Heart left ventricle (tissue), 16 donors: ENCODE measurements at places on chromosomes 7 and 10. TPM values are rescaled to one million over a fixed set of nuclear protein-coding genes. Genes with fewer than 3 reads are reported as not detected.

GRCh38 chr10:15035385-15036301 lies 8.1 kb upstream of the OLAH start:
- no peak for DNase-seq

GRCh38 chr7:25259487-25260243 lies 31.4 kb upstream of the NPVF start:
- peak; percentile 51 for DNase-seq

DNA sequence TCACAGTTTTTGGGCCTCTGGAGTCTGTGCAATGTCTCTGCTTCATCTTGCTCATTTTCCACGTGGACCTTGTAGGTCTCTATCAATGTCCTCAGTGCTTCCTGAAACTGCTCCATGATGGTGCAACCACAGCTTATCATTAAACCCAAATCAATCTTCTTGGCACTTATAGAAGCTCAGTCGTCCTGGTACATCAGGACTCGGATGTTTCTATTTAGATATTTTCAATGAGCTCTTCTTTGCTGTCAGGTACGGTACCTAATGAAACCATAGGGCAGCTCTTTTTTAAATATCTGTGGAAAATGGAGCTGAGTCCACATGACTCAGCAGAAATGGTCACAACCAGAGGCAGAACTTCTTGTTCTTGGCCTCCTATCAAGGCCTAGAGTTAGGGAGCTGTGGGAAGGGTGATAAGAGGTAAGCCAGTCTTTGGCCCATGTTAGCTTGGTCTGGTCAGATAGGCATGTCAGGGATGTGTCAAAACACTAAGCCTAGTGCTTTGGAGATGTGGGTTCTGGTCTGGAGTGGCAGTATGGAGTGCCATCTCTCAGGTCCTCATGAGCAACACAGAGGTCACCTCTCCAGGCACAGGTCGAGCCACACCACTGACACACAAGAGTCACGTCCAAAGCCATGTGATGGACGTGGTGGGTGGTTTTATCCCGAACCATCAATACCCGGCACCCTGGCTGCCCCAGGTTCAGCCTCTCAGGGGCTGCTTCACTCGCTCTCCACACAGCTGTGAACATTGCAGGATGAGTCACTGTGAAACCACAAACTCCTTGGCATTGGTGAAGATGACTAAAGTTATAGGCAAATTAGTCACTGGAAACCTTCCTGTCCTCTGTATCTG lies 87.0 kb downstream of the TBXAS1 start:
- peak; percentile 61 for DNase-seq

DNA sequence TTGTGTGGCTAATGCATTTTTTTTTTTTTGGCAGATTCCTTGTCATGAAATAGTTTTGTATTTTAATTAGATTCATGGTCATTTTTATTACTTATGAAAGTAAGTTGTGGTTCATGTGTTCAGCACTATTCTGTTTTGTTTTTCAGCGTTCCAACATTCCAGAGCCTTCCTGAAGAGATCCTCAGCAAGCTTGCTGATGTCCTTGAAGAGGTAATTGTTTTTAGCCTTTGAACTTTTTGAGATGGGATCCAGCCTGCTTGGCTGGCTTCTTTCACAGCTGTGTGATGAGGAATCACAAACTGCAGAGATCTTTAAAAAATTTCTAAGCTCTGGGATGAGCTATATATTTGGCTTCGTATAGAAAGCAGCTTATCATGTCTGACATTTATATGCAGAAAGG lies 208.0 kb upstream of the CSTF2T start:
- no peak for DNase-seq

GRCh38 chr10:117137031-117137910 lies 799 bp downstream of the VAX1 start:
- DNase-seq = no peak

DNA sequence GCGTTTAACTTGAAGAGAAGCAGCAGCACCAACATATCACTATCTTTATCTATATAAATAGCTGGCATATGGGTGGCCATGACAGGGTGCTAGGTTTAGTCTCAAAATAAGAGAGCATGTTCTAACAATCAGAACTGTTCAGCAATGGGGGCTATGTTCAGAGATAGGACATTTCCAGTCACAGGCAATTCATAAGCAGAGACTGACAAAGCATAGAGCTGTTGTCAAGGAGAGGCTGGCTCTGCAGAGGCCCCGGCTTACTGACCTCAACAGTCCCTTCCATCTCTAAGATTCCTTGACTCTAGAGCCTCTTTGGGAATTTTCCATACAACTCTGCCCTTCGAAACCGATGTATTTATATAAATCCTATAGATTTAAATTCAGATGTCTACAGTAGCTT lies 17.2 kb downstream of the ANK3 start:
- no peak for DNase-seq

- DNase-seq = no peak
Measured at GRCh38 chr10:102152545-102152890, 329 bp downstream of the NOLC1 start.

- no peak for DNase-seq
Measured at GRCh38 chr7:91780521-91780920, 100.0 kb downstream of the MTERF1 start.

- no peak for DNase-seq
Measured at GRCh38 chr10:96238646-96239623, 32.4 kb downstream of the BLNK start.

The ZNF783 gene
- total RNA-seq = 3.4 TPM

The MSMB gene
- not detected for total RNA-seq
